ENCODE measurements at places on chromosomes 7 and 10.

DNA sequence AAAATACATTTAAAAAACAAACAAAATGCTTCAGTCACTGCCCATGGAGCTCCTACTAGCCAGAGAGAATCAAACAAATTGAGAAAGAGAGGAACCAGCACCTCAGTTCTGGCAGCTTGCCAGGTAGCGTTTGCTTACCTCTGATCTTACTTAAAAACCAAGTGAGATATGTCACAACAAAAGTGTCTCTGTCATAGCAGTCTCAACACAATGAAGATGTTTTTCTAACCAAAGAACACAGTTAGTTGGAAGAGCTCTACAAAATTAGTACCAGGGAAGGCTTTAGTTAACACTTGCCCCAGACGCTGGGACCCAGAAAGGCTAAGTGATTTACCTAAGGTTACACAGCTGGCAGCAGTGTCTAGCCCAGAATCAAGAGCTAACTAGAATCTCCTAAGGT lies 3.4 kb downstream of the DOCK4 start:
- DNase-seq = peak; percentile 39

- DNase-seq = no peak
Measured at GRCh38 chr7:92131764-92132330, 2.4 kb downstream of the CYP51A1 start.

- DNase-seq = no peak
Measured at GRCh38 chr7:43790006-43790405, 31.5 kb downstream of the BLVRA start.

- no peak for DNase-seq
Measured at GRCh38 chr10:78774614-78774998, 294.2 kb upstream of the ZMIZ1 start.

DNA sequence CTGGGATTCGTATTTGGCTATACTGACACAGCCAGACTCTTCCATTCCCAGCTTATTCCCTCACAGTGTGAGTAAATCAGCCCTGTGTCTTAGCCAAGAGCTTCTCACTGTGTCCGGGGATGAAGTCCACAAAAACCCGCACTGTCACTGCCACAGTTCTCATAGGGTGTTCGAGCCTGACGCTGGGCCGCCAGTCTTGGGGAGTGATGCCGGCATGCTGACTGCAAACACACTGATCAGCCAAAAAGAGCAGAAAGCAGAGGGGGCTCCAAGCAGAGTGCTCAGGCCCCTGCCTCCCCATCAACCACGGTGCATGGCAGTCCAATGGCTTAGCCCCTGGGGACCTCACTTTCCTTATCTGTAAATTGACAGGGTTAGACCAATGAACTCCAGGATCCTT lies 36.7 kb downstream of the C10orf143 start:
- no peak for DNase-seq

DNA sequence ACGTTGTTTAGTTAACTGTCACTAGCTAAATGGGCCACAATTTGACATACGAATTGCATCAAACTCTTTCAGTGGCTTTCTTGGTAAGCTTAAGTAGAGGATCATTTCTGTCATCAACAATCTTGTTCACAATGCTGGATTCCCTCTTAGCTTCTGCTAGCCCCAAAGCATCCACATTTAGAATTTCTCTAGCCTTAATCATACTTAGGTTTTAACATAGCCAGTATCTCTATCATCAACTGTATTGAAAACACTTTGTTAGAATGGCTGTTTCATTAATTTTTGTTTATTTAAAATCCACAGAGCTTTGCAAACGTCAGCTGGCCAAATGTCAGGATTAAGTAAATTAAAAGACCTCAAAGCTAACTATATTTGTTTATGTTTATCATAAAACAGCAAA lies 41.1 kb downstream of the ABRAXAS2 start:
- no peak for DNase-seq

DNA sequence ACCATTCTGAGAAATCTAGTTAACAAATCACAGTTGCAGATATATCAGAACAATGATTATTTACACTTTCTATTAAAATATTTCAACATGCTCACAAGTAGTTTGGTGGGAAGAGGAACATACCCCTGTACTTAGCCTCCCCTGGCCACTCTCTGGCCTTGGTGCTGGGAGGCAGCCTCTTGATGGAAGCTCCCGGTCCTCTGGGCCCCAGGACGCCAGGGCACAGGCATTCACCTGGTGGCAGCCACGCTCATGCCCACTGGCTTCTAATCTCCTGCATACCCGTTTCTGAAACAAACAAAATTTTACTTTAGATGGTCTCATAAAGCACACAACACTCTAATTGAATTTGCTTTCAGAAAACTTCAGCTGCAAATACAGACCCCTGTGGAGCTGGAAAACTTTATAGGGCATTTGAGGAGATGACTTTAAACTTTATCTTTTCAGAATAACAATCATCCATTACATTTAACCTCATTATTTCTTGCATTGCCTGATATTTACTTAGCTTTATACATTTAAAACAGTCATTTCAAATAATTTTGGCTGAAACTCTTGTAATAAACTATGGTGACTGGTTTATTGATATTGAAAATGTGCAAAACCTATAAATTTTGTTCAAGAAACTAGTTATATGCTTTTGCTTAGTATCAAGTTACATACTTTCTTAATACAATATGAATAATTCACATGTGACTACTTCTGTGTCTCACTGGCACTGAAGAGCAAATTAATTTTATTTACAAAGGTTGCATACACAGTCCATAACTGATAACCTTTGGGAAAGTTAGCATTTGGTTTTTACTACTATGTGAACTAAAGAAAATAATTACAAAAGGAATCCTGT lies 30.8 kb downstream of the C10orf143 start:
- no peak for DNase-seq

GRCh38 chr10:86064219-86064618 lies 302.4 kb downstream of the GRID1 start:
- no peak for DNase-seq

DNA sequence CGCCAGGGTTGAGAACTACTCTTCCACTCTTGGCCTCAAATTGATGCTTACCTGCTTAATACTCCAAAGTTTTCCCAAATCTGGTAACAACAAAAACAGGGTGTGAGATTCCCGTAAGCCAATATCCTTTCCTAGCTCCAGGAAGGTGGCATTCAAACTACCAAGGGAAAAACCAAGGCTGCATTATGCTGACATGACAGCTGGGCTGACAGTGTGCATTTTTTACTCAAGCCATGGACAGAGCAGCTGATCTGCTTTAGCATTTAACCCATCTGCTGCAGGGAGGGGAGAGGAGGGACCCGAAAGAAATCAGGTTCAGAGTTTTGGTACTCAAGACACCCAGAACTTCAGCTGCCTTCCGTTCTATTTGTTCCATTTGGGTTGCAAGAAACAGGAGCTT lies 49.8 kb upstream of the RAPGEF5 start:
- DNase-seq = no peak

GRCh38 chr7:99036546-99037111 lies 107.3 kb downstream of the SMURF1 start:
- no peak for DNase-seq

- no peak for DNase-seq
Measured at GRCh38 chr10:122102869-122103525, 114.0 kb downstream of the TACC2 start.

GRCh38 chr7:94654783-94655125 lies 1.2 kb downstream of the SGCE start:
- DNase-seq = no peak

- DNase-seq = no peak
Measured at GRCh38 chr10:19283285-19283684, 234.7 kb downstream of the MALRD1 start.

GRCh38 chr10:5942001-5942400 lies 35.3 kb downstream of the IL15RA start:
- no peak for DNase-seq

DNA sequence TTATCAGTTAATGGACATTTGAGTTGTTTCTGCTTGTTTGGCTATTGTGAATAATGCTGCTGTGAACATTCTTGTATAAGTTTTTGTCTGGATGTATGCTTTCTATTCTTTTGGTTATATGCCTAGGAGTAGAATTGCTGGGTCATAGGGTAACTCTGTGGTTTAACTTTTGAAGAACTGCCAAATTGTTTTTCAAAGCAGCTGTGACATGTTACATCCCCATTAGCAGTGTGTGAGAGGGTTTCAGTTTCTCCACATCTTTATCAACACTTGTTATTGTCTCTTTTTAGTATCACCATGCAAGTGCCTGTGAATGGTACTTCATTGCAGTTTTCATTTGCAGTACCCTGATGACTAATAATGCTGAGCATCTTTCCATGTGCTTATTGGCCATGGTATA lies 2.1 kb upstream of the NDUFB8 start:
- no peak for DNase-seq

DNA sequence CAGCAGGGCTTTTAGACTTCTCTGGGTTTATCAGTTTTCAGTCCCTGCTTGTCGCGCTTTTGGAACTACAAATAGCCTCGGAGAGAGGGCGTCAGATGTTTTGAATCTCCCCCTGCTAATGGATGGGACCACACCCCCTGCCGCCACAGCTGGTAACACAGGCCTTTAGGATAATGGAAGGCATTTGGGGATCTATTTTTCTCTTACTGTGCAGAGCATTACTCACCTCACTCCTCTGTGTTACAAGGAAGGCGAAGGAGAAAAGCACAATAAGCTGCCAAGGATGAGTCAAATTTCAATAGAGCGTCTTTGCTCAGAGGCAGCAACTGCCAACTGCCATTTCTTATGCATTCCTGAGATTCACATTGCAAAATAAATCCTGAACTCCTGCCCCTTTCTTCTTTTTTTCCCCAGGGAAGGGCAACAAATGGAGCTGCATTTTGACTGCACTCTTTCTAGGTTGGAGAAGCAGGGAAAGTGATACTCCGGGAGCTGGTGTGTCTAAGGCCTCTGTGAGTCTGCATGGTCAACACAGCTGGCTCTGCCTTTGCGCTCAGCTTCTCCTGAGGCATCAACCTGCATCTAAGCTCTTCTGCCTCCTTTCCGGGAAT lies 31.5 kb upstream of the SMNDC1 start:
- DNase-seq = no peak

GRCh38 chr10:97358781-97359180 lies 24.3 kb upstream of the FRAT2 start:
- no peak for DNase-seq

- no peak for DNase-seq
Measured at GRCh38 chr7:80529362-80529761, 17.5 kb upstream of the GNAT3 start.

DNA sequence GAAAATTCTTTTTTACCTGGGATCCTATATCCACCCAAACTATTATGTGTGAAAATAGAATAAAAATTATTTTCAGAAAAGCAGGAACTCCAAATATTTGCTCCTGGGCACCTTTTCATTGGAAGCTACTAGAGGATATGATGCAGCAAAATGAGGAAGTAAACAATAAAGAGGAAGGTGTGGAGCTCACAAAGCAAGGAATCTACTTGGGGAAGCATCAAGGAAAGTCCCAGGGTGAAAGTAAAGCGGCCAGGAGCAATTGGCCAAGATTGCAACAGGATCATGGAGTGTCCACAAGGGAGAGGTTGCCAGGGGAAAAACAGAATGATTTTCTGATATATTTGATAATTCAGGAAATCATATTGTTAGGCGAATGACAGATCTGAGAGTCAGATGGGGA lies 80.8 kb downstream of the CARD11 start:
- no peak for DNase-seq

DNA sequence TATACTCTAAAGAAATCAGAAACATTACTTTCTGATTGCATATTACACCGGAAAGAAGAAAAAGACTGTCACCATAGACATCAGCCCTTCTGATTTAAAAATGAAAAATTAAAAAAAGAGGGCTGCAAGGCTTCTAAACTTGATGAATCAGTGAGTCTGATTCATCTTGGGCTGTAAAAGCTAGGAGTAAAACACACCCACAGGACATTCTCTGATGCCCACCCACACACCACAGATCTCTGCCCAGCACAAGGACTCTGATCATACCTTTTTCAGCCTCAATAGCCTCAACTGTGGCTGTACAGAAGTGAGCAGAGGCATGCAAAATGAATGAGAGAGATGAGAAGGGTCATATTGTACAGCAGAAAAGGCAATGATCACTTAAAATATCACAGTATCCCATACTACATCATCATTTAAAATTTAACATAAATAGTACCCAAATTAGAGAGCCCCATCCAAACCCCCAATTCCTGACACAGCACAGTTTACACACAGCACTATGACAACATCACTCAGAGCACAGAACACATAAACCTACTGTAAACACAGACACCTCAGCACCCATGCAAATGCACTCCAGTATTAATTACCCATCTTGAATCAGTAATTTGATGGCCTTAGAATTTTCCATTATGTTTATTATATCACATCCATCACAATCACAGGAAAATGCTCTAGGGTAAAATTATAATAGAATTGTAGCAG lies 6.4 kb upstream of the MSS51 start:
- no peak for DNase-seq

- no peak for DNase-seq
Measured at GRCh38 chr7:26100406-26101339, 51.3 kb upstream of the NFE2L3 start.

DNA sequence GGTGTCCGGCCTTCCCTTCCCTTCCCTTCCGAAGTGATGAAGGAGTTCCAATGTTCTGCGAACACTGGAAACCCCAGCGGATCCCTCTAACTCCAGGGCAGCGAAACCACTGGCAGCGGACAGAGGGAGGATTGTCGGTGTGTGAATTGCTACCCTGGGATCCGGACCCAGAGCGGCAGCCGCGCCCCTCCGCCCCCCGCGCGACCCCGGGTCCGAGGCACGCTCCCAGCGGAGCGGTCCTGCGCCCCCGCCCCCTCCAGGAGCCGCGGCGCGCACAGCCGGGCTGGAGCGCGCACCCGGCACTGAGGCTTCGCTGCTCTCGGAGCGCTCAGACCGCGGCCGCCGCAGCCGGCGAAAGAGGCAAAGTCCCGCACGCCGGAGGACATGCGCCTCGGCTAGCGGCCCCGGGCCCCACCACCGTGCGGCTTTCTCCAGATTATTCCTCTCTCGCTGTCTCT lies at the start of gene PTPRZ1:
TSS of gene PTPRZ1 (plus strand) at position 331 of the 458 bp plus-strand sequence. CDS start 339 bp downstream, outside the sequence.
- peak; percentile 20 for DNase-seq

- no peak for DNase-seq
Measured at GRCh38 chr7:117872561-117873309, 506 bp downstream of the CTTNBP2 start.

DNA sequence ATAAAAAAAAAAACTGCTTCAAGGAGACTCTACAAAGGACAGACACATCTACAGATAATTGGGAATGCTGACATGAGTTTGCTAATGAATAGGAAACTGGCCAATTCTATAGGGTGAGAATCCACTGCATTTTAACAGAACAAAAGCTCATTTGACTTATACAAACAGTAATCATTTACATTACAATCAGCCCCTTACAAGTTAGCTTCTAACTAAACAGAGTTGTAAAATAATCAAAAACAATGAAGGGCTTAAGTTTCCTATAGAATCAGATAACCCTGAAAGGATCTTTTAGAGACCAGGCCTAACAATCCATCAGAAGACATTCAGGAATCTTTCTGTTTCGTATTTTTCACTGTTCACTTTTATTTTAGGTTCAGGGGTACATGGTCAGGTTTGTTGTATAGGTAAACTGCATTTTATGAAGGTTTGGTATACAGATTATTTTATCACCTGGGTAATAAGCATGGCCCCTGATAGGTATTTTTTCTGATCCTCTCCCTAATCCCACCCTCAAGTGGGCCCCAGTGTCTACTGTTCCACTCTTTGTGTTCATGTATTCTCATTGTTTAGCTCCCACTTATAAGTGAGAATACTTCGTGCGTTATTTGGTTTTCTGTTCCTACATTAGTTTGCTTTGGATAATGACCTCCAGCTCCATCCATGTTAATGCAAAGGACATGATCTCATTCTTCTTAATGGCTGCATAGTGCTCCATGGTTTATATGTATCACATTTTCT lies 131.3 kb upstream of the NOBOX start:
- no peak for DNase-seq

- DNase-seq = no peak
Measured at GRCh38 chr7:107951172-107951787, 51.7 kb downstream of the LAMB1 start.

Measured in stimulated activated CD8-positive, alpha-beta memory T cell treated with anti-CD3 and anti-CD28 coated beads, Interleukin-4, amount 100 ng/mL, for 48 hours (primary cell).